ENCODE measurements at places on chromosomes 2 and 18.

DNA sequence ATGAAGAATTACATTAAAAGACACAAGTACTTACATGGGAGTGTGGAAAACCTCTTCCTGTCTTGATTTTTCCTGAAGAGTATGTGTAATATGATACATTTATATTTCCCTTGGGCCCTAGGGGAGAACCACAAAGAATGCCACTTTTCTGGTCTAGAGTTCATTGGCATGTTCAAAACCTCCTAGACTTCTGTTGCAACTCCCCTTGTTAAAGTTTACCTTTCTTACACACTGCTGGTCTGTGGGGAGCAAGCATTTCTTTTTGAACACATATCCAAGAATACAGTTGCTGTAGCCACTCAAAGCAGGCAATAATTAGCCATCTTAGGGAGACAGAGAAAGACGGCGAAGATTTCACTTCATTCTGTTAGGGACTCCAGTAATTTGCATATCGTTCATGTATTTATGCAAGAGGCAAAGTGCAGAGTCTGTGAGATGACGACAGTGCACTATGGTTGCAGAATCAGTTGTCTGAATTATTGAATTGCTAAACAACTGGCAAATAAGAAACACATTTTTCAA lies 103.5 kb downstream of the NOL4 start:
- no peak for DNase-seq

DNA sequence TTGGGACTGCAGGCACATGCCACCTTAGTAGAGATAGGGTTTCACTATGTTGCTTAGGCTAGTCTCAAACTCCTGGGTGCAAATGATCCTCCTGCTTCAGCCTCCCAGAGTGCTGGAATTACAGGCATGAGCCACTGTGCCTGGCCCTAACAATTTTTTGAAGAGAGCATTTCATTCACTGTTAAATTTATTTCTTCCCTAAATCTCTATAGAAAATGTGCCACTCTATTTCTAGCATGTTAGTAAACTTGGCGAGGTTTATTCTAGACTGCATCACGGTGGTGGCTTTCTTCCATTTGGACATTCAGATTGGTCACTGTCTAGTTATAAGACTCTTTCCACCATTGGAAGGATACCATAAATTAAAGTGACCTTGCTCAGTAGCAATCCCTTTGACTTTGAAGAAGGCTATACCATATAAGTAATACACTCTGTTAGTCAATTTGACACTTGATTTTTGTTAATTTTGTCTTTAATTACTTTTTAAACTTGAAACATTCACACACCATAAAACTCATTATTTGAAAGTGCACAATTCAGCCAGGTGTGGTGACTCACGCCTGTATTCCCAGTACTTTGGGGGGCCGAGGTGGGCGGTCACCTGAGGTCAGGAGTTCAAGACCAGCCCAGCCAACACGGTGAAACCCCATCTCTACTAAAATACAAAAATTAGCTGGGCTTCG lies 16.2 kb downstream of the DDX1 start:
- DNase-seq, result no peak

GRCh38 chr2:234958311-234958710 lies 6.5 kb downstream of the SH3BP4 start:
- DNase-seq, result no peak

DNA sequence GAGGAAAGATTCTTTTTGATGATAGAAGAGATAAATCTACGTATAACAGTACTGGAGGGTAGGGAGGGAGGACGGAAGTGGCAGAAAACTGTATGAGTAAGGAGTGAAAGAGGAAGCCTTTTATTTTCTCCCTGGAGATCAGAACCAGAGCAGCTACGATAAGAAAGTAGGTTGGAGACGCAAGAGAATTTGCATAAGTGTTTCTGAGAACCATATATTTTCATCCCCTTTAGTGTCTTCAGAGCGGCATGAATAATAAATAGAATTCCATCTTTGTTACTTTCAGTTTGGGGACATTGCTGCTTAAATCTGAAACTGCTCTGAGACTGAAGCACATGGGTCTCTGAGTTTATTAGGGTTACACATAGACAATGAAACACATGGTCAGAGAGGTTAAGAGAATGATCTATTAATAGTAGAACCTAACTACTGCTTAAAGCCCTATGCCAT lies 230.2 kb upstream of the TNP1 start:
- DNase-seq, result no peak

- DNase-seq, result no peak
These were observed 34.5 kb downstream of the GLI2 start for GRCh38 chr2:120770176-120770575.

GRCh38 chr2:96626553-96626942 lies 11.6 kb downstream of the KANSL3 start:
- no peak for DNase-seq

All from head of caudate nucleus (tissue), 42 donors.